NCI-H146 (cell line): ENCODE measurements at places on chromosomes 4 and X.

DNA sequence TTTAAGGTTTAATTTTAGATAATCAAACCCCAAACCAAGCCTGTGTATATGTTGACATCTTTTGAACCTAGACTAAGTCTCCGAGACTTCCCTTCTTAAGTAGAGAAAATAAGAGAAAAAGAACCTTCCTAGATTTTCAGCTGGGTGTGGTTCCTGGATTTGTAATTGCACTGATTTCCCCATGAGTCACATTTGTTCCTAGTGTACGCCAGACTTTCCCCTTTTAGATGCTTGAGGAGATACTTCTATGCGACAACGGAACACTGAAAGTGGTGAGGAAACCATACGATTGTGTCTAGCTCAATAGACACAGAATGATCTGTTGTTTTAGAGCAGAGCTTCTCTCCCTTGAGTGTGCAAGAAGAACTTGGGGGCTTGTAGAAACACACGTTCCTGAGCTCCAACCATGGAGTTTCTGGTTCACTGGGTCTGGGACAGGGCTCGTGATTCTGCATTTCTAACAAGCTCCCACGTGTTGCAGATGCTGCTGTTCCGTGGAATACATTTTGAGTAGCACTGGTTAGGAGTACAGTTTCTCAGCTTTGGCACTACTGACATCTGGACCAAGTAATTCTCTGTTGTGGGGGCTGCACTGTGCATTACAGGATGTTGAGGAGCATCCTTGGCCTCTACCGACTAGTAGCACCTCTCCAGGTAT lies 87.1 kb downstream of the AMELX start:
- no peak for DNase-seq

DNA sequence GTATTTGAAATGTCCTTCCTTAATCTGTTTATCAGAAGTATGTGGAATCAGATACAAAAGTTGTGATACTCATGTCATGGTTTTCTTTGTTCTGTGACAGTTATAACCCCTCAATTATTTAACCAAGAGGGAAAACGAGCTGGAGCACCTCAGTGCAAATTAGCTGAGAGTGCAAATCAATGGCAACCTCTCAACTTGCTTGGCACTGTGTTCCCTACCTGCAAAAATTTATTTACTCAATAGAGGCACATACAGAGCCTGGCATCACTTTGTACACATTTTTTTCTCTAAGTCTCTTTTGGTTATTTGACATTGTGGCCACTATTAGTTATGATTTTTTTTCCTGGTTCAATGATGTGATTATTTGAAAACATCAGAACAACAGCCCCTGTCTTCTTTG lies 186.2 kb downstream of the STIM2 start:
- no peak for DNase-seq

DNA sequence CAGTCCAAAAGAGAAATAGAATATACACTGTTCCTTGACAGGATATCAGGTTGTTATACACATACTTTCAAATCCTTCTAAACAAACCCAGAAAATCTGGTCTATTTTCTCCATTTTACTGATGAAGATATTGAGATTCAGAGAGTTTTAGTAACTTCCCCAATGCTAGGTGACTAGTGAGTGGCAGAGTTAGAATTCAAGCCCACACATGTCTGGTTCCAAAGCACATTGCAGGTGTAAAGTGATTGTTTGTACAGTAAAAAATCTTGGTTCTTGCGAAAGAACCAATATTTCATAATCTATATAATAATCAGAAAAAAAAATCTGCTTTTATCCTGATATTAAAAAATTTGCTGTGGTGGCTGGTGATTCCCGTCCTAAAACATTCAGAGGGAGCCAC lies 39.5 kb upstream of the EMCN start:
- no peak for DNase-seq

DNA sequence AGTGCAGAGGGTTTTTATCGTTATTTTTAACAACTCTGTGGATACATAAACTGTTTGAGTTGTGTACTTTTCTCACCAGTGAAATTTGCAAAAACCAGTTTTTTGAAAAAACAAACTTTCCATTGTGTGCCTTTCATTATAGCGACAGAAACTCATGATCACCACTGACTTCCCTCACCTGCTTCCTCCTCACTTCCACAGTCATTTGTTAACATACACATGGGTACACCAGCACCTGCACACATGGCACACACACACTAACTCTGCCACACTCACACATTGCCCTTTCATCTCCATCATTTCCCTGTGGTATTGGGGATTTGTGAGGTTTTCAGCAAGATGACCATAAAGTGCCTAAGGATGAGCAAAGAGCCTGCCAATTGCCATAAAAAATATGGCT lies 20.6 kb downstream of the CLDN22 start:
- DNase-seq, result no peak

DNA sequence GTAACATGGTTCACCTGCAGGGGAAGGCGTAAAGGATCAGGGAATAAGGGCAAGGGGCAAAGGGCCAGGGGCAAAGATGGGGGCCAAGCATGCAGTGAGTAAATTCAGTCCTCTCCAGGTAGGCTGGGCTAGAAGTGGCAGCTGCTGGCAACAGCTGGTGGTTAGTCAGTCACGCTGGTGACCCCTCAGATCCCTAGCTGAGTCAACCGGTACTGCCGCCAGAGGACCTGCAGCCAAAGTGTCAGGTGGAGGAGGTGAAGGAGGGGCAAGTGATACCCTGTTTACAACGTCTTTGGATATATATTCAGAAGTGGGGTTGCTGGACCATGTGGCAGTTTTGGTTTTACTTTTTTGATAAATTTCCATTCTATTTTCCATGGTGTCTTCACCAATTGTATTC lies 24.6 kb upstream of the NAP1L2 start:
- DNase-seq, result no peak

DNA sequence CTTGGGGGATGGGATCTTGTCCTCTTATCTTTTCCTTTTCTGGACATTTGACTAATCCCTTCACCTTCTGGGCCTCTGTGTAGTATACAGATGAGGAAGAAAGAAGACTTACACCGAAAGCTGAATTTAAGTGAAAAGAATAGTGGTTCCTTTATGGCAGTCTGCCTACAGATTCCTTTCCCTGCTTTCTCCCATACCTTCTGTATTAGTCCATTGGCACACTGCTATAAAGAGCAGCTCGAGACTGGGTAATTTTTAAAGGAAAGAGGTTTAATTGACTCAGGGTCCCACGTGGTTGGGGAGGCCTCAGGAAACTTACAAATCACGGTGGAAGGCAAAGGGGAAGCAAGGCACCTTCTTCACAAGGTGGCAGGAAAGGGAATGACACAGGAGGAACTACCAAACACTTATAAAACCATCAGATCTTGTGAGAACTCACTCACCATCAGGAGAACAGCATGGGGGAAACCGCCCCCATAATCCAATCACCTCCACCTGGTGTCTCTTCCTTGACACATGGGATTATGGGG lies 34.0 kb upstream of the CD38 start:
- no peak for DNase-seq

- no peak for DNase-seq
These were observed 44.2 kb downstream of the CLDN34 start for GRCh38 chrX:10011261-10011931.

DNA sequence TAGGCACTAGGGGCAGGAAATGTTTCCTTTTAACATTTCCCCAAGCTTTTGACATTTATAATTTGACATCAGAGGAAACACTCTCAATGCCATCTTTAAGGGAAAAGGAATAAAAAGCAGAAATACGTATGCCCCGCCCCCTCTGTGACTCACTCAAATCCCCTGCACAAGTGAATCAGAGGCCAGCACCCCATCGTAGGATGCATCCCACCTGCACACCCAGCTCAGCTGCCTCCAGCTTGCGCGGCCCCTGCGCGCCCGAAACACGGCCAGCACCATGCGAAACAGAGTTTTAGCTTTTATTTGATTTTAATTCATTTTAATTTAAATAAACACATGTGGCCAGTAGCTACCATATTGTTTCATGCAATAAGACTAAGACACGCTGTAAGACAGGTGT lies 29.5 kb downstream of the ABLIM2 start:
- no peak for DNase-seq

DNA sequence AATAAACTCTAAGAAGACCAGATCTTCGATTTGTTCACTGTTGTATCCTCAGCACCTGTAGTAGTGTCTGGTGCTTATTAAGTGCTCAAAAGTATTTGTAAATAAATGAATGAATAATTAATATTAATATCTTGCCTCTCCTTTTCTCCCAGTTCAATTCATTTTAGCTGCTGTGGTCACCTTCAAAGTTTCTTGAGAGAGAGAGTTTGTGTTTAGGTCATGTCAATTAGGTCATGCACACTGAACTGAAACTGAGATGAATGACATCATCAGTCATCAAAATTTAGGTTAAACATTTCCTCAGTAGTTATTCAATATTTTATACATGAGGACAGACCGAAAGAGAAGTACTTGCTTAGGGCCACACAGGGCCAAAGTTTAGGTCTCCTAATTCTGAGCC lies 73.5 kb downstream of the ANXA3 start:
- no peak for DNase-seq

- DNase-seq, result no peak
These were observed 34.6 kb upstream of the IL9R start for GRCh38 chrX:155962906-155963305.

DNA sequence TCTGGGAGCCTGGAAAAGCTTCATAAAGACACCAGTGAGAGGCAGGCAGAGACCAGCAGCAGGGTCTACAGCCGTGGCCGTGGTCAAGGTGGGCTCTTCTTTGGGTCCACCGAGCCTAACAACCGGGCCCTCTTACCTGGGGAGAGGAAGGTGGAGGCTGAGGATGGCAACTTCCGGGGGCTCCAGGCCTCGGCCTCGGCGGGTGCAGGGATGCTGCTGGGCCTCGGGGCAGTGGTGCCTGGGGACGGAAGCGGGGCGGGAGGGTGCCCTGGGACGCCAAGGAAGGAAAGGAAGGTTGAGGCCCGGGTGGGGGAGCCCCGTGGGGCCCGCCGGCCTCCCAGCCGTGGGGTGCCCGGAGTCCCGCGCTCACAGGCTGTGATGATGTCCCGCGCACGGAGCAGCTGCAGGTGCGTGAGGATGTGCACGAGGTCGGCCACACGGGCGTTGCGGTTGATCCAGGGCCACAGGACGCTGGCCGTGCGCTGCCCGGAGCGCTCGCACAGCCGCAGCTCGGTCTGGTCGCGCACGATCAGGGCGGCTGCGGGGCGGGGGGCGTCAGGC lies 561 bp downstream of the IRAK1 start:
- peak; percentile 39 for DNase-seq

DNA sequence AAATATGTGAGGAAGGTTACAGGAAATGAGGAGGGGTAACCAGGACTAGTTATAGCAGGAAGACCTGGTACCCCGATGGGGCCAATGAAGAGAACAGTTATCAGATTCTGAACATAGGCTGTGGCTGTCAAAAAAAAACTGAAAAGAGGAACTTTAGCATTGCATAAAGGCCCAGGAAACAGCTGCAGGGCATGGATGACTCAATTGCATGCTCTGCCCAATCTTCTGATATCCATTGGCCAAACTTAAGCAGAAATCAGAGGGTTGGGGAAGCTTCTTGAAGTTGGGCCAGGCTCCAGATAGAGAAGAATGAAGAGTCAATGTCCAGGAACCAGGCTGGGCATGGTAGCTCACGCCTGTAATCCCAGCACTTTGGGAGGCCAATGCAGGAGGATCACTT lies 1222.4 kb upstream of the PRKX start:
- DNase-seq, result no peak

DNA sequence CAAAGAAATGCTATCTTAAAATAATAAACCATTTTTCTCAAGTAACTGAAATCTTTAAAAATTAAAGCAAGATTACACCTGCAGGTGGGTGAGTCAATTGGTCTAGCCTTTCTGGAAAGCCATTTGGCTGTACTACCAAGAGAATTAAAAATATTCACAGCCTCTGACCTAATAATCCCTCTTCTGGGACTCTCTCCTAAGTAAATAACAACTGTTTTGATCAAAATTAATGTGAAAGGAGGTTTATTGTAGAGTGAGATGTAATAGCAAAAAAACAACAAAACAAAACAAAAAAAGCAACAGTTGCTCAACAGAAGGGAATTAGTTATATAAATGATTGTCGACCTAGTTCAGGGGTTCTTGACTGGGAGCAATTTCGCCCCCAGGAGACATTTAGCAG lies 89.0 kb downstream of the GEMIN8 start:
- DNase-seq, result no peak

GRCh38 chr4:120731561-120731960 lies 191.0 kb downstream of the PRDM5 start:
- DNase-seq, result no peak

GRCh38 chrX:117707948-117708743 lies 408.5 kb downstream of the KLHL13 start:
- no peak for DNase-seq

DNA sequence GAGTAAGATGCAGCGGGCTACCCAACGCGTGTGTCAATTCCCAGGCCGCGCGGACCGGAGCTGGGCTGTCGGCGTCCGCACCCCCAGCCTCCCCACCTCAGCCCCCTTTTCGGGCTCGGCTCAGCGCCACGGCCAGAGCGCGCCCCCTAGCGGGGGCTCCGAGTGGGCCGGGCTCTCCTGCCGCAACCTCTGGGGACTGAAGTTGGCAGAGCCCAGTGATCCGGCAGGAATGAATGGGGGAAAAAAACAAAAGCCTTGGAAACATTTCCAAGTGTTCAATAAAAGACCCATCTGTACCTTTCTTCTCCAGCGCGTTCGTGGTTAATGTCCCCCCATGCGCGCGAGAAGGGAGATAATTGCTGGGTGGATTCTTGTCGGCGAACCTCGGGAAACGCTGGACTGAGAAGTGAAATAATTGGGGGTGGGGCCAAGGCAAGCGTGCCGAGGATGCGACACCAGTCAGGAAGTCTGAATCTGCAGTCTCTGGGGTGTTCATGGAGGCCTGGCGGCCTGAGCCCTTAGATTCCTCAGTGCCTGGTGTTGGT lies 5.2 kb upstream of the ARX start:
- DNase-seq, result peak; percentile 56

DNA sequence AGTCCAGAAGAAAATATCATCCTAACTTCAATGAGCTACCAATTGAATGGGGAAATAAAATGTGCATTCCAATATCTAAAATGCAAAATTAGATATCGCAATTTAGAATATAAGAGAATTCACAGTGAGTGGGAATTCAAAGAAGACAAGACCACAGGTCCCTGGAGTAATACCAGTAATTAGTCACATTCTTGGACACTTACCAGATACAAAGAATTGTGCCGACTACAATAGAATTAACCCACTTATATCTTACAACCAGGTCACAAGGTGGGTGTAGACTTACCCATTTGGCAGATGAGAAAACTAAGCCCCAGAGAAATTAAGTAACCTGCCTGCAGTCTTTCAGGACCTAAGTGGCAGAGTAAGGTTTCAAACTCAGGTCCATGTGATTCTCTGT lies 84.3 kb upstream of the C1QTNF7 start:
- no peak for DNase-seq

DNA sequence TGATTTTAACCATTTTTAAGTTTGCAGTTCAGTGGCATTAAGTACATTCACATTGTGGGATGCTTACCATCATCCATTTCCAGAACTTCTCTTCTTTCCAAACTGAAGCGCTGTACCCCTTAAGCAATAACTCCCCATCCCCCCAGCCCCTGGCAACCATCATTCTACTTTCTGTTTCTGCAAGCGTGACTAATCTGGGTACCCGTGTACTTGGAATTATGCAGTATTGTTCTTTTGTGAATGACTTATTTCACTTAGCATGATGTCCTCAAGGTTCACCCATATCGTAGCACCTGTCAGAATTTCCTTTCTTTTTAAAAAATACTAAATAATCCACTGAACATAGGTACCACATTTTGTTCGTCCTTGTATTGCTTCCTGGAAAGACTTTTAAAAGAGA lies 32.9 kb downstream of the USP9X start:
- no peak for DNase-seq
